Left renal cortex interstitium (tissue), 4 donors: ENCODE measurements at places on chromosomes 13 and 19.

- DNase-seq = no peak
Measured at GRCh38 chr13:98813993-98814392, 61.5 kb upstream of the SLC15A1 start.

DNA sequence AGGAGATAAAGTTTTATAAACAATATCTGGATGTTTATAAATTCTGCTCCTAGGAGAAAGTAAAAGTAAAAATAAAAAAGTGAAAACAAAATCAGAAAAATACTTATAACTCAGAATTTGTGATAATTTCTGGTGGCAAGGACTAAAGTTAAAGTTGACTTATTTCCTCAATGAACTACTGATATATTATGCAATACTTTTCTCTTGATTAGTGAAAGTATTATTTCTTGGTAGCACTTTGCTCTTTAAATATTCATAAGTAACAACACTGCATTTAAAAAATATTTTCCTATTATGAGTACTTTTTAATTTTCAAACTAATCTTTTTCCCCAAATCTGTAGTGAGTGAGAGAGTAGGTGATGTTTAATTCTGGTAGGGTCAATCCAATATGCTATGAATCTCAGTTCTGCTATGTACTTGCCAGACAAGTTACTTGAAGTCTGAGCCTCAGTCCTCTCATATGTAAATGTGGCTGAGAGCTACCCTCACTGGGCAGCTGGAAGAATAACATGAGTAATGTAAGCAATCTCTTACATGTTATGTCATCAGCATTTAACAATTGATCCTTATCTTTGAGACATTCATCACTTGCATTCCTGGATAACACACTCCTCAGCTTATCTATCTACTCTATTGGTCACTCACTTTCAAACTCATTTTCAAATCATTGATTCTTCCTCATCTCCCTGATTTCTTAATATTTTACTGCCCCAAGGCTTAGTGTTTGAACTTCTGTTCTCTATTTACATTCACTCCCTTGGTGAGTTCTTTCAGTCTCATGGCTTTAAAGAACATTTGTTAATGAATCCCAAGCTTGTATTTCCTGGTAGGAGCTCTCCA, 239.0 kb downstream of the RGCC start:
- no peak for DNase-seq

DNA sequence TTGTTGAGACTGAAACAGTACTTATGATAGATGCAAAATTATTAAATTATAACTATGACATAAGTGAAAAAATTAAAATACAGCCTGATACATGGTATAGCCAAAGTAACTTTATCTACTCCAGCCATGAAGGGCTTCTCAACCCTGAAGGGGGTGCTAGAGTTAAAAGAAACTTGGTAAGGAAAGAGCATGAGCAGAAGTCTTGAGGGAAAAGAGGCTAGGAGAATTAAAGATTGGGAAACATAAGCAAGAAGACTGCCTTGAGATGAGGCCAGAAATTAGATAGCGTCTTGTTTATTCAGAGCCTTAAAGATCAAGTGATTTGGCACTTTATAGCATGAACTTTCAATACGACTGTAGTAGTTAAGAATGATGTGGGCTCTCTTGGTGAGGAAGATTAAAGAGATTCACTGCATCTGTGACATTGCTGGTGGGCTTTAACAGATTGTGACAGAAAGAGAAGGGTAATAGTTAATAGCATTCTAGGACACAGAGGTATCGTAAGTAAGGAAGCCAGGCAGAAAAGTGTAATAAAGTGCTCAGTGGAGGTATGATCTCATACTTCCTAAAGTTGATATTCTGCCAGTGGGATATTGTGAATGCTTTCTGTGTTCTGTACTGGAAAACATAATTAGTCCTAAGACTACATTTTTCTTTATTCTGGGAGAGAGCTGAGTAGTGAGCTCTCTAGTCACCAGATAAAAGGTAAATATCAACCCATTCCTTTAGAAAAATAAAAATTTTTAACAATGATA, 385.4 kb upstream of the PRR20A start:
- DNase-seq = no peak

DNA sequence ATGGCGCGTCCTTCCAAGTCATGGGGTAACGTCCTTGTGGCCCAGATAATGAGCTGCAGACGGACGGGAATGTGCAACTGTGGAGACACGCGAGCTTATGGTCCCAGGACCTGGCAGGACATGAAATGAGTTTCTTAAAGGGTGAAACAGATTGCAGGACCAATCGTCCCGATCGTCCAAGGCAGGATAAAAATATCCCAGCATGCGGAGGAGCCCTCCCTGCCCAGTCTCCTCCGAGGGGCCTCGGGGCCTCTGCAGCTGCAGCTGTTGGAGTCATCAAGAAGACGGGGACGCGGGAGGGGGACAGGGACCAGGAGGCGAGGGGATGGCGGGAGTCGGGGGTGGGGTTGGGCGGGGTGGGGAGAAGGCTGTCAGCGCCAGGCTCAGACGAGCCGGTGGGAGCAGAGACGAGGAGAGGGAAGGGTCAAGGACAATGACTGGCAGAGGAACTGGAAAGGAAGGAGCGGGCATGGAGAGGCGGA, 14.4 kb upstream of the GARIN5A start:
- DNase-seq = no peak

- DNase-seq = no peak
Measured at GRCh38 chr19:2341244-2341751, 12.8 kb downstream of the SPPL2B start.

- DNase-seq = no peak
Measured at GRCh38 chr19:18428173-18428786, 9.1 kb downstream of the SSBP4 start.

DNA sequence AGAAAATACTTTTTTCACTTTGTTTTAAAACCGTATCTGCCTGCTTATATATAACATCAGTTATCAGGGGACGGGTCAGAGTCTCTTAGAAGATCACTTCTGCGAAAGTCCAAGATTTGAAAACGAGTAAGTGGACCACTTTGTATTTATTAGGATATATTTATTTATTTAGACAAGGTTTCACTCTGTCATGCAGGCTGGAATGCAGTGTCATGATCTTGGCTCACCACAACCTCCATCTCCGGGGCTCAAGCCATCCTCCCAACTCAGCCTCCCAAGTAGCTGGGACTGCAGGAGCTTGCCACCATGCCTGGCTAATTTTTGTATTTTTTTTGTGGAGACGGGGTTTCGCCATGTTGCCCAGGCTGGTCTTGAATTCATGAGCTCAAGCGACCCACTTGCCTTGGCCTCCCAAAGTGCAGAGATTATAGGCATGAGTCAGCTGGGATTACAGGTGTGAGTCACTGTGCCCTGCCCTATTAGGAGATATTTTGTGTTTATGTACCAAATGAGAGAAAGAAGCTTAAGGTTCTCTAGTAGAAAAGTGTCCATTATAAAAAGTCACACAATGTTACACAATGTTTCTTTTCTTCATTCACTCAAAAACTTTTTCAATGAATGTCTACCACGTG, 39.5 kb downstream of the RASL11A start:
- no peak for DNase-seq

GRCh38 chr13:107961849-107962608, 253.3 kb downstream of the LIG4 start:
- DNase-seq = no peak

GRCh38 chr19:56080669-56081401, 40.3 kb downstream of the ZNF787 start:
- peak; percentile 55 for DNase-seq
